Stimulated activated naive CD4-positive, alpha-beta T cell treated with Interleukin-2 at 50 U/mL for 16 hours (primary cell): ENCODE measurements at places on chromosomes 1 and 21.
A peak's percentile ranks its signal among the peaks of the same experiment; 100 is the strongest.

- peak; percentile 29 for DNase-seq
Measured at GRCh38 chr1:230067871-230068620, 1.0 kb downstream of the GALNT2 start.

DNA sequence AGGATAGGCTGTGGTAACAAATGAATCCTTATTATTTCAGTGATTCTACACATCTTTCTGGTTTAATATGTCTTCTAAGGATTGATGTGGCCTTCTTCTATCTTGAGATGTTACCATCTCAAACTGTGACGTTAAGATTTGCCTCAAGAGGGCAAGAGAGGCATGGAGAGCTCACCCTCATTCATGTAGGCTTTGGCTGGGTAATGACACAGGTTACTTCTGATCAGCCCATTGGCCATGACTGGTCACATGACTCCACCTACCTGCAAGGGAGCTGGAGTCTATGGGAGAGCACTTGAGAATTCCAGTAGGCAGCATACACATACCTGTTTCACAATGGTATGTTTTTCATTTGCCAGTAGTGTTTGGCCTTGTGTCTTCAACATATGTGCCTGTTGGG is 30.0 kb downstream of the CACHD1 start:
- no peak for DNase-seq

- peak; percentile 62 for DNase-seq
Measured at GRCh38 chr1:12166834-12167492, at the start of gene TNFRSF1B. TNFRSF1B (plus strand) TSS chr1:12166991; CDS start chr1:12167092, 101 bp downstream.

DNA sequence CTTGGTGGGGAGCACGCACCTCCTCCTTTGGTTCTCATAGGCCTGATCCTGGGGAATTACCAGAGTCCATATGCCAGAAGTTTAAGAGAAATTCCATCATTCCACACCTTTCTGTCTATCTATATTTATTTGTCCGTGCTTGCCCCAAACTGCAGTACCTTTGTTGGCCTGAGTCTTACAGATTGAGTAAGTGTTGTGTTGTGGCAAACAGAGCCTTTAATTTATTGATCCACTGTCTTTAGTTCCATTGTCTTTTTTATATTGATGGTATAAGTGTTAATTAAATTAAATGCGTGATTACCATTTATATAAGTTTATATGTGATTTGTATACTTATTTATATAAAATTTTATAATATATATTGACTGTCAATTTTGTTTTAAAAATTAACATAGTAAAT is 4.9 kb downstream of the SH3BGR start:
- no peak for DNase-seq

DNA sequence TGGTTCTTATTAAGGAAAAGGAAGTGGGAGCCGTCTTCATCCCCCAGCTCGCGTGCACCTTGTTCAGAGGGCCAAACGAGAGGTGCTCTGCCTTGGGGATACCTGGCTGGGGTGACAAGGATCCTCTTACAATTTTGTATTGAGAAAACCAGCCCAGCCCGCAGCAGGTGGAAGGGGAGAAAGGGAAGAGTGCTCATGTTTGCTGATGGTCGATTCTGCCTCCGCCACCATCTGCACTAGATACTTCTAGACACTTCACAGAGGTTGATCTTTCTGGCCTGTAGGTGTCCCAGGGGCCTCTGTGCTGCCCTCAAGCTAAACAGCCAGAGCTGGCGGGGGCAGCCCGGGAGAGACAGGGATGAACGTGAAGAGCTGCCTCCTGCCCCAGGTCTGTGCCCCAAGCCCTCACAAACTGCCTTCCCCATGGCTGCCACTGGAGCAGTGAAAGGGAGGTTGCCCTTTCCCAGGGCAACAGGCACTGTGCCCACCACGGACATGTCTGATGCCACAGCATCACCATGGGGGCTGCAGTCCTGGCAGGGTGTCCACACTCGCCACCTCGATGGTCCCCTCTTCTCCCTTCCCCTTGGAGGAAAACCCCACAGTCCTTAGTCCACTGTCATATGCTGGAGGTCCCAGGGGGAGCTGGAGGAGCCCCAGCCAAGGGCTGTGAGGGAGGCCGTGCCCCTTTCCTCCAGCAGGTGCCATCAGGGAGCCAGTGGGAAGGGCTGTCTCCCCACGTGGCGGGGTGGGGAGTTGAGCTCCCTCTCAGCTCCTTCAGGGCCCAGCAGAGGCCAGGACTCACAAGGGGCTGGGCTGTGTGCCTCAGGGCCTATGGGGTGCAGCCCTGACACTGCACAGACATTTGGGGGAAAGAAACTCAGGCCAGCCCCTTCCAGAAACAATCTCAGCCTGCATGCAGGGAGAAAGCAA is 8.1 kb downstream of the ADPRS start:
- no peak for DNase-seq

GRCh38 chr1:41438711-41439110 is 45.8 kb downstream of the EDN2 start:
- no peak for DNase-seq

DNA sequence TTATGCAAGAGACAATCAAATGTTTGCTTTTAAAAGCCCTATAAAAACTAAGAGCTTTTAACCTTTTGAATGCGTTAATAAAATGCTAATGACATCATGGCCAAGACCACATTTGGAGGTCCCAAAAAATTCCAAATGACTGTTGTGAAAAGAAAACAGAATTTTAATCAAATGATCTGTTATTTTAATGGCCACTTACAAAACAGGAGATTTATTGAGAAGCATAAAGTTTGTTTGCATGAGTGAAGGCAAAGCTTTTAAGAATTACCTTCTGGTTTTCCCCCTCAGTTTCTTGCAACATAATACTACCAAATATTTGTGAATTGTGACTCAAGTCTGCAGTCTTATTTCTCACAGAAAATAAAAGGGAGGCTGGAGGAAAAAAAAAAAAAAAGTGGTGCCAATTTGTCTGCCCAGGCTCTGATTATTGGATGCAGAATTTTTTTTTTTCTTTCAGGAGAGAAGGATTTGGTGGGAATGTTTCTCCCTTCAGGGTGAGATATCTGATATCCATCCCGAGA is 60.7 kb downstream of the GORAB start:
- DNase-seq = no peak

DNA sequence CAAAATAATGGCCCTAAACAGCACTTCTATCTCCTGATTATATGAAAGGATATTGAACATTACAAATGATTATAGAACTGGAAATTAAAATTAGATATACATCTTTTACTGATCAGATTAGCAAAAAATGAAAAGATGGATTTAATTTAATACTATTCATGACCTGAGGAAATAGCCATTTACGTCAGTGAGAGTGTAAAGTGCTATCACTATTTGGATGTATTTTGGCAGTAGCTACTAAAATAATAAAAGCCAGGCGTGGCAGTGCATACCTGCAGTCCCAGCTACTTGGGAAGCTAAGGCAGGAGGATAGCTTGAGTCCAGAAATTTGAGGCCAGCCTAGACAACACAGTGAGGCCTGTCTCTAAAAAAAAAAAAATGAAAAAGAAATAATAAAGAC is 5.3 kb downstream of the C4BPB start:
- no peak for DNase-seq

GRCh38 chr1:68459091-68459490 is 9.3 kb upstream of the RPE65 start:
- DNase-seq = no peak

- DNase-seq = no peak
Measured at GRCh38 chr1:115874497-115874896, 33.6 kb upstream of the NHLH2 start.

DNA sequence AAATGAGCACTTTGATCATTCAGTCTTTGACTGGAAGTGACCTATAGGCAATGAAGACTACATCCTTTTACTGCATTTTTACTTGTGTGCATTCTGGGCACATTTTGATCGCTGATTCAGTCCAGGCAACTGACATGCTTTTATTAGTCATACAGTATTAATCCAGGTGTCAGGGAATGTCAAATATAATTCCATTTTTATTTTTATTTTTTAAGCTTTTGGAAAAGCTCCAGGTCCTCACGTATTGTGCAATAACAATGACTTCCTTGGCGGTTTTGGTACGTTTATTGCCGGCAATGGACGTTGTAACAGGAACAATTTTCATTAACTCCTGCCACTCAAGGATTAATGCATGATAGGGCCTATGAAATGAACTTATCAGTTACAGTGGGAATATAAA is 302.6 kb upstream of the PTBP2 start:
- DNase-seq = no peak

GRCh38 chr1:42263019-42263418 is 72.0 kb downstream of the FOXJ3 start:
- no peak for DNase-seq

DNA sequence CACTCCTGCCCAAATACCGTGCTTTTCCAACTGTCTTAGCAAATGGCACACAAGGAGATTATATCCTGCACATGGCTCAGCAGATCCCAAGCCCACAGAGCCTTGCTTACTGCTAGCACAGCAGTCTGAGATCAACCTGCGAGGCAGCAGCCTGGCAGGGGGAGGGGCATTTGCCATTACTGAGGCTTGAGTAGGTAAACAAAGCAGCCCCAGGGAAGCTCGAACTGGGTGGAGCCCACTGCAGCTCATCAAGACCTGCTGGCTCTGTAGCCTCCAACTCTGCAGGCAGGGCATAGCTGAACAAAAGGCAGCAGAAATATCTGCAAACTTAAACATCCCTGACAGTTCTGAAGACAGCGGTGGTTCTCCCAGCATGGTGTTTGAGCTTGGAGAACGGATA is 70.1 kb upstream of the PTBP2 start:
- DNase-seq = no peak

GRCh38 chr21:41048145-41048544 is 119.8 kb upstream of the BACE2 start:
- DNase-seq = no peak

DNA sequence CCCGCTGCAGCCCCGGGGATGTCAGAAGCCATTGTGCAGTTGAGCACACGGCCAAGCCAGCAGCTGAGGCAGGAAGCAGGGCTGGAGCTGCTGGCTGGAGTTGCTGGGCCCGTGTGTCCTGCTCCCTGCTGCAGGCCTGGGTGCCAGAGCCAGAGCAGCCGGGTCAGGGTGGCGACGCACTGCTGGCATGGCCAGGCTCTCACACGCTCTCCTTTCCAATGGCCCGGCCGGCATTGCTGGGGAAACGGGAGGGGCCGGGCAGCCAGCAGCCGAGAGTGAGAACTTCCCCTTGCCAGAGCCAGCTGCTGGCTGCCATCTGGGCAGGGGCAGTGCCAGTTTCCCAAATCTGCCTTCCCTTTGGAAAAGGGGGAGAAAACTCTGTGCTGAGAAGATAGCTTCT is 82.4 kb upstream of the PROX1 start:
- DNase-seq = no peak

DNA sequence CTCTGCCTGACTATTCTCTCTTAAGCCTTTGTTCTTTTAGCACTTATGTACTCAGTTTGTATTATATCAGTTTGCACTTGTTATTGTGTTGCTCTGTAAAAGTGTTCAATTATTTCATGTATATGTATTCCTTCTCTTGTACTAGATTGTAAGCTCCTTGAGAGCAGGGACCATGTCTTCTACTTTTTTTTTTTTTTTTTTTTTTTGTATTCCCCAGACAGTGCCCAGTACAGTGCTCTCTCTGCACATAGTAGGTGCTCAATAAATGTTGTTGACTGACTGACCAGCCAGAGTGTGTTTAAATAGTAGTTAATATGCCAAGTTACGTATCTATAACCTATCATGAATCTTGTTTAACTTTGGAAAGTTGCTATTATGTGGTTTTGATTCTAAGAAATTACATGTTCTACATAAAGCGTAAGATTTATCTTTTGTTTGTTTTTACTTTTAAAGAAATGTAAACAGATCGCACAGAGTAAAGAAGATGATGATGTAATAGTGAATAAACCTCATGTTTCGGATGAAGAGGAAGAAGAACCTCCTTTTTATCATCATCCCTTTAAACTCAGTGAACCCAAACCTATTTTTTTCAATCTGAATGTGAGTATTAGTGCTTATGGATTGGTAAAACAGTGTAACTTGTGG is 16.1 kb downstream of the SON start:
- DNase-seq = no peak

GRCh38 chr21:25528515-25528914 is 78.8 kb downstream of the MRPL39 start:
- DNase-seq = no peak

- no peak for DNase-seq
Measured at GRCh38 chr1:176416777-176417176, 46.2 kb upstream of the PAPPA2 start.

GRCh38 chr1:176144526-176144925 is 62.6 kb downstream of the COP1 start:
- no peak for DNase-seq

- DNase-seq = peak; percentile 34
Measured at GRCh38 chr1:66374561-66375111, 159.3 kb upstream of the SGIP1 start.

GRCh38 chr1:13605159-13605558 is 21.5 kb downstream of the PDPN start:
- no peak for DNase-seq

GRCh38 chr1:116351914-116352313 is 21.1 kb upstream of the ATP1A1 start:
- DNase-seq = no peak

GRCh38 chr1:94612525-94613204 is 71.1 kb upstream of the F3 start:
- DNase-seq = no peak

DNA sequence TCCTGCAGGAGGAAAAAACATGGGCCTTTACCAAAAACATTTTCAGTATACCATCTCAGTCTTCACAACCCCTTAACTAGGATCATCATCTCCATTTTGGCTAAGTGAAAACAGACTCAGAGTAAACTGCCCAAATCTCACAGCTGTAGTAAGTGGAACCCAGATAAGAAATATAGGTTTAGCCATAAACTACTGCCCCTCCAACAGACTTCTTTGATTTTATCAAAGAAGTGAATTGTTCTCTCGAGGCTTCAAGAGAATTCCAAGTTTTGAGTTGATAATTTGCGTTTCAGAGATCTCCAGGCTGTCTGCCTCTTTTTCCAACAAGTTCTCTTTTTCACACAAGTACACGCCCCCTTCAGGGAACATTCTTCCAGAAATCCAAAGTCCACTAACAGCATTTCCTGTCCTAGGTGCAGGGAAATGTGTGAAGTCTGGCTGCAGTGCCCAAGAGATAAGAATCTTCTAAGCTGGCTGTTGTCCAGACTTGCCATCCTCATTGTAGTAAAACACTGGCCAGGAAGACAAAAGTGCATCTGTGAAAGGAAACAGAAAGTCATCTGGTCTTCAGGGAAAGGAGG is 30.8 kb downstream of the RNF19B start:
- no peak for DNase-seq

DNA sequence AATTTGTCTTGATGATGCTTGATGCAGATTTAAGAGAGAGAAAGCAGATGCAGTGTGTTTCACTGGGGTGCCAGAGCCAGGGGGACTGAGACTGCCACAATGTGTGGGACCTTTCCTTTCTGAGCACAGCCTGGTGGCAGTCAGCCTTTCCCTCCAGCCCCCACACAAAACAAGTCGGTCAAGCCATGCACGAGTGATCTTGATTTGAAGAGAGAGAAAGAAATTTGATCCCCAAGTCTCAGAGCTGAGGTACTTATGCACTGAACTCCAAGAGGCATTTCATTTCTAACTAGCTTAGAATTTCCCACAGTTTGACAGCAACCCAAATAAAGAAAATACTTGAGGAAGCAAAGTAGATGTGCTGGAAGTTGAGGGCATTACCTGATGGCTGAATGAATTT is 193.8 kb downstream of the ST6GALNAC3 start:
- DNase-seq = no peak
